ENCODE measurements at places on chromosomes 5 and 9.

- DNase-seq: no peak
Observed at GRCh38 chr5:141681695-141682641, at the start of gene ARAP3. ARAP3 (minus strand) TSS chr5:141682230; CDS start chr5:141680486, 1,744 bp downstream.

DNA sequence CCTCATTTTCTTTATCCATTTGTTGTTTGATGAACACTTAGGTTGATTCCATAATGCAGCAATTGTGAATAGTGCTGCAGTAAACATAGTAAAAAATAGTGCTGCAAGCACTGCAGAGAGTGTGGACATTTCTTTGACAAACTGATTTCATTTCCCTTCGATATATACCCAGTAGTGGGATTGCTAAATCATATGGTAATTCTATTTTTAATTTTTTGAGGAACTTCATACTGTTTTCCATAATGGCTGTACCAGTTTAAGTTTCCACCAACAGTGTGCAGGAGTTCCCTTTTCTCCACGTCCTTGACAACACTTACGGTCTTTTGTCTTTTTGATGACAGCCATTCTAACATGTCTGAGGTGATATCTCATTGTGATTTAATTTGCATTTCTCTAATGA, 138.2 kb upstream of the PLPPR1 start:
- no peak for DNase-seq

- DNase-seq: no peak
Observed at GRCh38 chr5:113325054-113325453, 109.7 kb downstream of the TSSK1B start.

DNA sequence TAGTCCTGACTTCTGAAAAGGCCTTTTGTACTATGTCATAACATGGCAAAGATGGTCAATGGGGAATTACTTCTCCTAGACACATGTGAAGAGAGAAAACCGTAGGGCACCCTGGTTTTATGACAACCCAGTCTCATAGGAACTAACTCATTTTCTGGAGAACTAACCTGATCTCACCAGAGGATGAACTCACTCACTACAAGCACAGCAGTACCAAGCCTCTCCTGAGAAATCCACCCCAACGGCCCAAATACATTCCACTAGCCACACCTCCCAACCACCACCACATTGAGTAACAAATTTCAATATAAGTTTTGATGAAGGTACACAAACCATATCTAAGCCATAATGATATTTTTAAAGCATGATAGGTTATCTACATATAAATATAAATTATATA, 909.3 kb upstream of the CDH10 start:
- no peak for DNase-seq

DNA sequence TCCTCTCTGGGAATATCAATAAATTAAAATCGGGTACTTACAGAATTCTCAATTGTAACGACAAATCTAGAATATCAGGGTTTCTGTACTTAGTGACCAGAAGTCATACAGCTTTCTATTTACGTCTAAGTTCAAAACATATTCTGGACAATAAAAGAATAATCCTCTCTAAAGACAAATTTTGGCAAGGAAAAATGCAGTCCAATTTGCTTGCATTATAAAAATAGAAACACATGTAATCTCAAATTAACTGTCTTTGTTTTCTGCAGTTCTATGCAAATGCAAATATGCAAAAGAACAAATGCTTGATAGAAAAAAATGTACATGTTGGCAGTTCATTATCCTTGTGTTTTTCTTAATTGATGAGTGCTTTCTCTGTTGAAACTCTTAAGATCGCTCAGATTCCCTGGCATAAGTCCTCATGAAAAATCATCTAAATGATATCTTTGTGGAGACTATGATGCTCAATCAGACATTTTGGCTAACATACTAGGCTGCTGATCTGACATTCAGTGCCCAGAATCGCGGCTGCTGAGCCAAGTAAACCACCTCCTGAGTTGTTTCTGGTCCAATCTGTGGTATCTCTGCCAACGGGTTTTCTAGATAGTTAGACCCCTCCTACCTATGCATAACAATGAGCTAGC, 990.1 kb upstream of the C9orf72 start:
- no peak for DNase-seq

DNA sequence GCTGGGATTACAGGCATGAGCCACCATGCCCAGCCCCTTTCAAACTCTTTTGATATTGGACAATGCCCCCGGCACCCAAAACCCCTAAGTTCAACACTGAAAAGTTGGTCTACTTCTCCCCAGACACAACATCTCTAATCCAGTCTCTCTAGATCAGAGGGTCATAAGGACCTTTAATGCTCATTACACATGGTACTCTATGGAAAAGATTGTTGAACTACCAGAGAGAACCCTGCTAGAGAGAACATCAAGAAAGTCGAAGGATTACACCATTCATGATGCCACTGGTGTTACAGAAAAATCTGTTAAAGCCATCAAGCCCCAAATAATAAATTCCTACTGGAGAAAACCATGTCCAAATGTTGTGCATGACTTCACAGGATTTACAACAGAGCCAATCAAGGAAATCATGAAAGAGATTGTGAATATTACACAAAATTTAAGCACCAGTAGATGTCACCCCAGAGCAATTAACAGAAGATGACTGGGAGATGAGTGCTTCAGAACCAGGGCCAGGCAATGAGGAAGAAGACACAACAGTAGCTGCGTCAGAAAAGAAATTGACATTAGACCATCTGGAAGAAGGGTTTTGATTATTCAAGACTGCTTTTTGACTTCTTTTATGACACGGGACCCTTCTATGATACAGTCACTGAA, 28.3 kb upstream of the NIPAL4 start:
- peak; percentile 13 for DNase-seq

GRCh38 chr9:94140791-94141790, 56.8 kb downstream of the PTPDC1 start:
- DNase-seq: no peak

GRCh38 chr9:114484854-114485443, 20.3 kb downstream of the WHRN start:
- no peak for DNase-seq

- DNase-seq: no peak
Observed at GRCh38 chr5:43609752-43610151, 6.8 kb downstream of the NNT start.

- no peak for DNase-seq
Observed at GRCh38 chr9:14155237-14155636, 158.7 kb downstream of the NFIB start.

GRCh38 chr5:53194086-53194485, 84.5 kb upstream of the MOCS2 start:
- peak; percentile 8 for DNase-seq

All from NT2/D1 (cell line).